ENCODE measurements at places on chromosomes 3 and 15.

DNA sequence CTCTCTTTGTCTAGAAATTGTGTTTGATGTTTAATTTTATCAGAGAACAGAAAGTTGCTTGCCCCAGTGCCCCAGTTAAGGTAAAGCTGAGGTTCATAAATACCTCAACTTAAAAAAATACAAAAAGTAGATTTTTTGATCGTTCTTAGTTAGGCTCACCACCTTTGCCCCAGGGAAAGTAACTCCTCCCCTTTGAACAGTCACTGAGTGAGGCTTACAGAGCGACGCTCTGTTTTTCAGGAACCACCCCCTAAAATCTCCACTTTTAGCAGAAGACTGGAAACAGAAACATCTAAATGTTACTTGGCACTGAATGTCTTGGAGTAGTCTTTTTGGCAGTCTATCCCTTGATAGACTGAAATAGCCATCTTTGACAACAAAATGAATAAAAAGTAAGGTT, 24.9 kb downstream of the BLM start:
- no peak for DNase-seq

- no peak for DNase-seq
These were observed 31.6 kb upstream of the ATP1B3 start for GRCh38 chr3:141844812-141845211.

DNA sequence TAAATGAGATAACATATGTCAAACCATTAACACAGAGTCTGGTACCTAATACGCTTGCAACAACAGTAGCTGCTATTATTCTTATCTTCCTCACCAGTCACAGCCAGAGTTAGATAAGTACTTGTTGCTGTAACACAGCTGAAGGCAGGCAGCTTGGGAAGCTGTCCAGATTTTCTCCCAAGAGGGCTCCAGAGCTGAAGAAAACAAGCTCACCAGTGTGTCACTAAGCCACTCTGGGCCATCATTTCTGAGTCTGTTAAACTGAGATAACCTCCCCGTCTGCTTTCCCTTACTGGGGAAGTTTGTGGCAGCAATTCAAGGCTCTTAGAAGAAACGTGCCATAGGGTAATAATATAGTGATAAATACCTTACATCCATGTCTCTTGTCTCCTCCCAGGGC, 226.3 kb downstream of the TAFA4 start:
- DNase-seq = no peak

DNA sequence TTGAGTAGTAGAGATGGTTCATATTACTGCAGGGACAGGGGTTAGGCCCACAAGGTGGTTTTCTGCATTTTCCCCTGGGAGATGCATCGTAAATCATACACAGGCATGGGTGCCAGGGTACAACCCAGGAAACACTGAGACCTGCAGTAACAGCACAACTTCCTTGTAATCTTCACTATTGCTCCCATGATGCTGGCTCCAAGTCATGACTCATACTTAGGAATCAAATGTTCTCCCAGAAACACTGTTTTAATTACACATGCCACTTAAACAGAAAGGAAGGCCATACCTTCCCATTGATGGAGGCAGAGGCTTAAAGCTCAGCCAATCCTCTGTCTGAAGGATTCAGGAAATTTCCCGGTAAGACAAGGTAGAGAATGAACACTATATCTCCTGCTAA, 106.5 kb downstream of the ERC2 start:
- no peak for DNase-seq

GRCh38 chr3:193564012-193564411, 9.3 kb upstream of the ATP13A4 start:
- peak; percentile 18 for DNase-seq

DNA sequence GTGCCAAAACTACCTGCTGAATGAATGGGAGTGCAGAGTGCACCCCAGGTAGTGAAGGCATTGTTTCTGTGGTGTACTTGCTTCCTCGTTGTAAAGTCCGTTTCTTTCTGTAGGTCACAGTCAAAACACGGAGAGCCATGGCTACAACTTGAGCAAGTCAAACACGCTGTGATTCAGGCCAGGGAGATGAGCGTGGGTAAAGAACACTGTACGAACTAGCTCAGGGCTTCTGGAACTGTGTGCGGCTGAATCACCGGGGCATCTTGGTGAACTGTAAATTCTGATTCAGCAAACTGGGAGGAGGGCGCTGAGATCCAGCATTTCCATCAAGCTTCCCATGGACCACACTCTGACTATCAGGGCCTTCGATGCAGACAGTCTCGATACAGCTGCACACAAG, 5.0 kb upstream of the TNK2 start:
- no peak for DNase-seq

DNA sequence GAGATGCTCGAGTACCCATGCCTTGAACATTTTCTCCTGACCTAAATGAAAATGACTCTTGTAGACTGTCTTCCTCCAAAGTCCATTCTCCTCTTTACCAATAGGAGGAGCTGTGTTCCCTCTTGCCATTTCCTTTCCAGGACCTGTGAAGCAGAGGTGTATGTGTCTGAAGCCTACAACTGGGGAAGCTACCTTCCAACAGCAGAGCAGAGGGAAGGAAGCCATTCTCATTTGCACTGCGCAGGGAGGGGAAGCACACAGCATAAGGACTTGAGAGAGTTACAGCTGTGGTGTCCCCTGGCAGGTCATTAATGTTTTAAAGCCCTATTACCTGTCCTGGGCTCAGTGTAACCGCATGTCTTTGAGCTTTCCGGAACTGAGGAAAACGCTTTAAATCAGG, 38.7 kb downstream of the HSPBAP1 start:
- peak; percentile 18 for DNase-seq

DNA sequence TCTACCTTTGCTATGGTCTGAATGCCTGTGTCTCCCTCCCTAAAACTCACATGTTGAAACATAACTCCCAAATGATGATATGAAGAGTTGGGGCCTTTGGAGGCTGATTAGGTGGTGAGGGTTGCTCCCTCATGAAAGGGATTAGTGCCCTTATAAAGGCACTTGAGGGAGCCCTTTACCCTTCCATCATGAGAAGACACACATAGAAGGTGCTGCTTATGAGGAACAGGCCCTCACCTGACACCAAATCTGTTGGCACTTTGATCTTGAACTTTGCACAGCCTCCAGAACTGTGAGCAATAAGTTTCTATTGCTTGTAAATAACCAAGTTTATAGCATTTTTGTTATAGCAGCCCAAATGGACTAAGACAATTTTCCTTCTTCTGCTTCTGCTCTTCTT, 76.2 kb upstream of the ADAMTS9 start:
- no peak for DNase-seq

DNA sequence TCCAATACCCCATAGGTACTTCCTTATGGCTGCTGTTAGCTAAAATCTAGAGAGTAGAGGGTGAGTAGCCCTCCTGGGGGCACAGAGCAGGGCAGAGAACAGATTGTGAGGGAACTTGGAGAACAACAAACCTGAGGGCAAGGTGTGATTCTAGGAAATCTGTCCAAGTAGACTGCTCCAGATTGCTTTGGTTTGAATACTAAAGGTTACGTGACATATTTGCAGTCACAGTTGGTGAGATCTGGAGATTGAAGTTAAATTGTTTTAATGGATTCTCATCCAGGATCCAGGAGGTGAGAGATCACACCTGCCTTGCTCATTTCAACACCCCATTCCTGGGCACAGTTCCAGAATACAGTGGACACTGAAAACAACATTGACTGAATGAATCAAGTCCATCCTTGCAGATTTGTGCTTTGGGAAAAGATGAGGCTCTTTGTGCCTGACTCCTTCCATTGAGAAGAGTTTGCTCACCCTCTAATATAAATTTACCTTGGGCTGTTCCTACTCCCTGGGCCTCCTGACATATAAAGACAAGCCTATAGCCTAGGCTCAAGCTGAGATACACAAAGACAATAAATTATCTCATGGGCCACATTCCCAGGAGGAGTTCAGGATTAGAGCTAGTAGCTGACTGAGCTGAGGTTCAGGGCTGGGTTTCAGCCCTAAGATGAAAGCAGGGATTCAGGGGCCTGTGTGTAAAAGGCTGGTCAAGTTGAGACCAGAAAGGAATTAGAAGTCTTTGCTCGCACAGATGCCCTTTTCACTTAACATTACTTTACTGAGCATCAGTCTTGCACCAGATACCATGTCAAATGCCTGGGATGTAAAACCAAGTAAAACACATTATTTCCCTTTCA, 400.9 kb upstream of the MCTP2 start:
- DNase-seq = no peak

- DNase-seq = no peak
These were observed 23.1 kb upstream of the GP5 start for GRCh38 chr3:194422188-194422587.

GRCh38 chr3:180530276-180530675, 71.7 kb upstream of the TTC14 start:
- DNase-seq = no peak

- no peak for DNase-seq
These were observed 192.7 kb downstream of the DIPK2A start for GRCh38 chr3:144164352-144164751.

GRCh38 chr15:92164327-92165000, 229.2 kb upstream of the ST8SIA2 start:
- DNase-seq = no peak

DNA sequence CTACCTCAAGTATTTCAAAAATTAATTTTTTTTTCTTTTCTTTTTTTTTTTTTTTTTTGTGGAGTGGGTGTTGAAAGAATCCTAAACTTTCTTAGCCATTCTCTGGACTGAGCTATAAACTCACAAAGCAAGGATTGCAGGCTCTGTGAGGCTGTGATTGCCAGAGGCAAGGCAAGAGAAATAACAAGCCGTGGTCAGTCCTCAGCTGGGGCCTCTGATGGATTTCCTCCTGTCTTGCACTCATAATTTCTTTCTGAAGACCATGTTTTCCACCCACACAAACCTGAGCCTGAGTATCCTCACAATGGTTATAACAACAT, 1.3 kb downstream of the CX3CR1 start:
- no peak for DNase-seq

- DNase-seq = no peak
These were observed 399.6 kb downstream of the NAALADL2 start for GRCh38 chr3:175258763-175259162.

GRCh38 chr3:56254835-56255234, 213.4 kb downstream of the ERC2 start:
- DNase-seq = no peak

GRCh38 chr3:57309769-57310360, 17.4 kb upstream of the ASB14 start:
- DNase-seq = no peak

GRCh38 chr3:160545504-160545871, 19.9 kb downstream of the KPNA4 start:
- no peak for DNase-seq

DNA sequence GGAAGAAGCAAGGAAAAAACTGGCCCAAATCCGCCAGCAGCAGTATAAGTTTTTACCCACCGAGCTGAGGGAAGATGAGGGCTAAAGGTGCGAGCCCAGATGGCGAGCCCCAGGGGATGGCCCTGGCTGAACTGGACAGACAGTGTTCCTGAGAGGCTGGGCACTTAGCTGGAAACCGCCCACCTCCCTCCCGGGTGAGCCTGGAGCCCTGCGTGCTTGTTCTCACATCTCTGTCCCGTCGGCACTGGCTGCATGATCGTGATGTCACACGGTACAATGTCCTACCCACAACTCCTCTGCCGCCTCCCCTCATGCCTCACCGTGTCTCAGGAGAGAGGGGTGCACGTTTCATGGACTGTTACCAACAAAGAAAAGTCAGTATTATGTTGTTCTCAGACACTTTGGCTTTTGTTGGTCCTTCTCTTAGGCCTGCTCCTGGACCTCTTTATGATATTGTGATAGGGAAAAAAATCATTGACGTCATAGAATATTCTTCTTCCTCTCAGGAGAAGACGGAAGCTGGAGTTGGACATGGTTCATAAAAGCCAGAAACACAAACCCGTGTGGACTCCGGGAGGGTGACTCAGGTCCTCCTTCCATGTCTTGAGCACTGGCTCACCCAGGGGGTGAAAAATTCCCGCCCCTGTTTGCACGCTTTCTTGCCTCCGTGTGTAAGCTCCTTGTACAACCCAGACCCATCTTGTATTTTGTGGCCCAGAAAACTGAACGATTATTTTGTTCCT, 201.8 kb upstream of the TPM1 start:
- DNase-seq = no peak

DNA sequence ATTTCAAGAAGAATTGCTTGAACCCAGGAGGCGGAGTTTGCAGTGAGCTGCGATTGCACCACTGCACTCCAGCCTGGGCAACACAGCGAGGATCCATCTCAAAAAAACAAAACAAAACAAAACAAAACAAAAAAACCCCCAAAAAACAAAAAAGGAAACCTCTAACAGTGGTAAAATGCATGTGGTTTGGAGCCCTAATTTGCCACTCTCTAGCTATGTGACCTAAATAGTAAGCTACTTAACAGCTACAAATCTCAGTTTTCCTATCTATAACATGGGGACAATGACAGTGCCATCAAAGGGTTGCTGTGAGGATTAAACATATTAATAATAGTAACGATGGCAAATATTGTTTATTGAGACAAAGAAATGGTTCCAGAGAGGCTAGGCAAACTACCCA, 119.4 kb upstream of the LMOD3 start:
- DNase-seq = no peak

GRCh38 chr15:26126070-26126469, 262.9 kb upstream of the ATP10A start:
- no peak for DNase-seq

- DNase-seq = peak; percentile 35
These were observed 18.8 kb downstream of the PLA2G4F start for GRCh38 chr15:42137461-42138261.

DNA sequence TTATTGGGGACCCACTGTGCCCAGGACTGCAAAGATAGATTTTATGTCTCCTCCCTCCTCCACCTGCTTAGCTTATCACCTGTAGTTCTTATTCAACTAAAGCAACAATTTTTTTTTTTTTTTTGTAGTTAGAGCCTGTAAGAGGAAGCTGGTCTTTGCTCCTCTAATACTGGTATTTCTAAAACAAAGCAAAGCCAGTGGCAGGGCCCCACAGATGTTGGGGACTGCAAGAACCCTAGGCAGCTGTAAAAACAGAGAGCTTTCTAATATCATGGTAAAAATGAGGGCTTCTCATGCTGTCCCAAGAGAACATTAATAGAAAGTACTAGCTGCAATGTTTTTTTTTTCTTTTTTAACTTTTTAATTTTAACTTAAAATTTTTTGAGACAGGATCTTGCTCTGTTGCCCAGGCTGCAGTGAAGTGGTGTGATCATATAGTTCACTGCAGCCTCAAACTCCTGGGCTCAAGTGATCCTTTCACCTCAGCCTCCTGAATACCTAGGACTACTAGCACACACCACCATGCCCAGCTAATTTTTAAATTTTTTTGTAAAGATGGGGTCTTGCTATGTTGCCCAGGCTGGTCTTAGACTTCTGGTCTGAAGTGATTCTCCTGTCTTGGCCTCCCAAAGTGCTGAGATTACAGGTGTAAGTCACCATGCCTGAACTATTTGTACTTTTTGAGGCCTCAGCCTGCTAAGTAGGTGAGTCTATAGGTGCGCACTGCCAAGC, 27.1 kb downstream of the SPATA12 start:
- DNase-seq = no peak

DNA sequence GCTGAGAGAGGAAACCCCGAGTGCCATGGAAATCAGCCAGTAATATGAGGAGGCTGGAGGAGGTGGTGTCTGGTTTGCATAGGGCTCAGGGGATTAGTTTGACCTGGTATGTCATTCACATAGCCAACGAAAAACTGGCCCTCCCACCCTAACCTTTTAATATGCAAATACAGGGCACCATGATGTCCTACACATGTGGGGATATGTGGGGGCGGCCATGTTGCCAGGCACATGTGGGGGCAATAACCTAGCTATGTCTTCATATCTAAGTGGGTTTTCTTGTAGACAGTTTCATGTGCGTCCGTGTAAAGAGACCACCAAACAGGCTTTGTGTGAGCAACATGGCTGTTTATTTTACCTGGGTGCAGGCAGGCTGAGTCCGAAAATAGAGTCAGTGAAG, 110.1 kb downstream of the MOBP start:
- DNase-seq = no peak

- peak; percentile 77 for DNase-seq
These were observed 40.5 kb downstream of the SH3BP5 start for GRCh38 chr3:15291589-15292541.
